Coronary artery (tissue), 2 donors: ENCODE measurements at places on chromosomes 2 and 18.

DNA sequence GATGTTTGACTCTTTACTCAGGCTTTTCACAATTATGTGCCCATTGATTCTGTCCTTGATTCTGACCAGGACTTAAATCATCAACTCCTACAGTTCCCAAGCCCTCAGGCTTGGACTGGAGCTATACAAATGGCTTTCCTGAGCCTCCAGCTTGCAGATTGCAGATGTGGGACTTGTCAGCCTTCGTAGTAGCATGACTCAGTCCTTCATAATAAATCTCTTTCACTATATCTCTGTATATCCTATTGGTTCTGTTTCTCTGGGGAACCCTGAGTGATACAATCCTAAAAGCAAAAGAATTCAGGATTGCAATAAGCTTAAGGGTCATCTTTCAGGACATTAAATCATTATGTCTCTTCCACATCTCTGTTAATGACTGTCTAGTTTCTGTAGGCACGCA lies 356.6 kb downstream of the RIT2 start:
- no peak for DNase-seq

DNA sequence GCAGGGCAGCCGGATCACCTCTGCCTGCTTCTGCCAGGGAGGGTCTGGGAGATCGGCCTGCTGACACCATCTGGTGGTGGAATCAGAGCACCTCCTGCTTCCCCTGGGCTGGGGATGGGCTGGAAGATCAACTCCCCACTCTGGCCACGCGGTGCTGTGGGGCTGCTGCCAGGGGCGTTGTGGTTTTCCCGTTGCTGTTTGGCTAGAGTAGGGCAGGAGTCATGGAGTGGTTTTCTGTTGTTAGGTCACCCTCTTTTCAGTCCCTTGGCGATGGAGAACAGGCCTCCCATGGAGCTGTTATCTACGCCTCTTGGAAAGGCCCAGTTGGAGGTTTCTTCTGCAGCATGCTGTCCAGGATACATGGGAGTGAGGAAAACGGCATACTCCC lies 15.2 kb downstream of the BCL2L11 start:
- DNase-seq, result no peak

GRCh38 chr2:30643674-30644073 lies 163.6 kb downstream of the CAPN13 start:
- DNase-seq, result no peak

DNA sequence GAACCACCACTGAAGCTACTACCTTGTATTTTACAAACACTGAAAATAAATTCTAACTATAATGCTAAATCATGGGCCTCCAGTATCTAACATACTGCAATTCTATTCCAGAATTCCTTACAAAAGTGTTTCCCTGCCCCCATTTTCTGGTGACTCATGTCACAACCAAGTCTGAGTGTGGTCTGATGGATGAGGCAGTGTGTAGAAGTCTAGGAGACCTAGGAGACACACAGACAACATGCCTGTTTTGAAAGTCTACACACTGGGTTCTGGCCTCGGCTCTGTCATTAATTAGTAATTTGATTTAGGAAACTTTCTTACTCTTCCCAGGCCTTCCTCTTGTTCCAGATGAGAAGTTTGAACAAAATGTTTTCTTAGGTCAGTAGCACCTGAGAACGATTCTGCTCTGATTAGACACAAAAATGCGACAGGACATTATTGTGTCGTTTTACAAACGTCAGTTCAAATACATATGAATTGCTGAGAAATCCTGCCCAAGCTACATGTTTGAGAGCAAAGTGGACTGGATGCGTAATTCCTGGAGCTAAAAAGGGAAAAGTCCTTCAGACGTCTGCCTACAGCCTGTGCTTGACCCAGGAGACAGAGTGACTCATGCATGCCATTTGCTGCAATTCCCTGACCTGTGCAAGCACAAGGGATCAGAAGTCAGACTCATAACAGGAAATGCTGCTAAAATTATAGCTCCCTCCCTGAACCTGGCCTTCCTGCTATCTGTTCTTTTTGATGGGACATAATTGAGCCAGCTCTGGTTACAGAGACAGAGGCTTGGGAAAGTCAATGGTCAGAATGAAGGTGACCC lies 494.4 kb downstream of the SOX11 start:
- DNase-seq, result no peak

GRCh38 chr2:182228073-182228473 lies 198.8 kb downstream of the PDE1A start:
- no peak for DNase-seq

- no peak for DNase-seq
These were observed 146.9 kb upstream of the TPO start for GRCh38 chr2:1266351-1266750.

- no peak for DNase-seq
These were observed 127.5 kb upstream of the CYP1B1 start for GRCh38 chr2:38203446-38203810.

GRCh38 chr18:44900627-44901026 lies 219.9 kb downstream of the SETBP1 start:
- no peak for DNase-seq

- no peak for DNase-seq
These were observed 310.2 kb upstream of the ID2 start for GRCh38 chr2:8371653-8372052.

DNA sequence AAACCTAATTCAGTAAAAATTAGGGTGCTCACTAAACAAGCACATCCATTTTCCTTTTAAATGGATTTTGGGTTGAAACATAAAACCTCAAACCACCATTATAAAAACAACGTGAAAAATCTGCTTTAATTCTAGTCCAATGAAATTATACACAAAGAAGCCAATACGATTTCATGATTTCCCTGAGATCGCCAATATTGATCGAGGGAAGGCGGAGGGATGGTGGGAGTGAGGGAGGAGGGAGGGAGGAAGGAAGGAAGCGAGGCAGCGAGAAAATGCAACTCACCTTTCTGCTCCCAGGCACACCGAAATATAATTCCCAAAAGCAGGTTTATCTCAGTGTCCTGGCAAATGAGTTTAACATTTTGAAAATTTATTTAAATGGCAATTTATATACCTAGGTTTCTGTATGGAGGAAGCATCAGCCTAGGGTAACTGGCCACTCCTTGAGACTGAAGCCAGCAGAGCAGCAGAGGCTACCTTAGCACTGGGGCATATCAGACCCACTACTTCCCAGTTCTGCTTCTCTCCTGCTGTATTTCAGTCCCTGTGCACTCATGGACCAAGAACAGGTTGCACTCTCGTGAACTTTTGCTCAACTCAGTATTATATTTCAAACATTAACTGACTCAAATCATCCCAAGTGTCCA lies 2.3 kb upstream of the ONECUT2 start:
- DNase-seq, result no peak

DNA sequence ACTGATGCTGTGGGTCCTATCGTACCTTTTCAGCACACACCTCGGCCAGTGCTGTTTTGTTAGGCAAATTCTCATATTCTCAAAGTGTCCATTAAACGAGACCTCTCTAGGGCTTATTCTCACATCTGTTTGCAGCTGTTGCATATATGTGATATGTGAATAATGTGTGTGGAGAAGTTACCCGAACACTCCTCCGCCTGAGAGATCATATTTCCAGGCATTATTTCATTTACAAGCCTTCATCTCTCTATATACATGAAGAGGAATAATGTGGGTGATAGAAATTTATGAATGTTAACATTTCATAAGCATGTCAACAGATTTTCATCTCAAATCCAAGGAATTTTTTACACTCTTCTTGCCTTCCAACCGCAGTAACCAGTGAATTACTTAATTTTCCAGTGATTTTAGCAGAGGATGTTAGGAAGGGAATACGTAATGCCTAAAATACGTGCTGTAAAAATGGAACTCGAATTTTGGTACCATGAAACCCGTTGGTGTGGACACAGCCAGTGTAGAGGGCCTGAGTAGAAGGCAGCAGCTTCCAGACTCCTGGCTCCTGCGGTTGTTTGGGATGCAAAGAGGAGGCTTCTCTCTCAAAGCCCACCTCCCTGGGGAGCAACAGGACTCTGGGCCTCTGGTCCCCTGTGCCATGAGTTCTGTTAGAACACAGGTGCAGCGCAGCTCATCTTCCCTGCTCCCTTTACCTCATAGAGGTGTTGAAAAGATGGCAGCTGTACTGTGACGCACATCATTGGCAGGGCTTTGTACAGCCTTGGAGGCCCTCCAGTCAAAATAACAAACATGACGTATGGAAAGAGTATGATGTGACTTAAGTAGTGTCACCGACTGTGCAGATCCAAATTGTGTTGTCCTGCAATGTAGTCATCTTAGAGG lies 280.1 kb downstream of the NEDD4L start:
- no peak for DNase-seq

DNA sequence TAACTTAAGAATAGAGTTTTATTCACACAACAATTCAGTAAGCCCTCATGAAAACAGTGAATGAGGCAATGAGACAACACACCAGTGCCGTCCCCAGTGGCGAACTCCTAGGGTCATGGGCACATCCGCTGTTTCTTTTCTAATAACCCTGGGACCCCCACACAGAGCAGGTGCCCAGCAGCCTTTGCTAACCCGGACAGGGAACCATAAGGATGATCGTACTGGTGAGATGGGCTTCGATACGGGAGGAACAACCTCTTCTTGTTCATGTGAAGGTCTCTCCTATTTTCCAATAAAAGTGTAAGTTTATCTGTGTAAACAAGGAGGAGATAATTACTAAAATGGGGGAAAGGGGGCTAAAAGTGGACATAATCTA lies 97.4 kb upstream of the MGAT4A start:
- DNase-seq, result no peak

- no peak for DNase-seq
These were observed 50.5 kb downstream of the MRPL33 start for GRCh38 chr2:27822049-27822448.

DNA sequence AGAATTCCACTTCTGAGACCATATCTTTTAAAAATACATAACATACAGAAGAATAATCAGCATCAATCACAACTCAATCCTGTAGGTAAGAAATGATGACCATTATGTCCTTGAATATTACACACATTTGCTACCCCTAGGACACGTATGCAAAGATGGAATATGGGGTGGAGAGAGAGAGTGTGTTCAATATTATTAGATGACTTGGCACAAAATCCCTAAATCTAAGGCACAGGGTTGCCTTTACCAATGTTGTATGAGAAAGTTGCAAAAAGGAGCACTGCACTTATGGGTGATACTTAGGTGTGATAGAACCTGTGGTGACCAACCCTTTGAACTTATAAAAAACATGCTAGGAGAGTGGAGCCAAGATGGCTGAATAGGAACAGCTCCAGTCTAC lies 326.2 kb upstream of the FSHR start:
- no peak for DNase-seq

DNA sequence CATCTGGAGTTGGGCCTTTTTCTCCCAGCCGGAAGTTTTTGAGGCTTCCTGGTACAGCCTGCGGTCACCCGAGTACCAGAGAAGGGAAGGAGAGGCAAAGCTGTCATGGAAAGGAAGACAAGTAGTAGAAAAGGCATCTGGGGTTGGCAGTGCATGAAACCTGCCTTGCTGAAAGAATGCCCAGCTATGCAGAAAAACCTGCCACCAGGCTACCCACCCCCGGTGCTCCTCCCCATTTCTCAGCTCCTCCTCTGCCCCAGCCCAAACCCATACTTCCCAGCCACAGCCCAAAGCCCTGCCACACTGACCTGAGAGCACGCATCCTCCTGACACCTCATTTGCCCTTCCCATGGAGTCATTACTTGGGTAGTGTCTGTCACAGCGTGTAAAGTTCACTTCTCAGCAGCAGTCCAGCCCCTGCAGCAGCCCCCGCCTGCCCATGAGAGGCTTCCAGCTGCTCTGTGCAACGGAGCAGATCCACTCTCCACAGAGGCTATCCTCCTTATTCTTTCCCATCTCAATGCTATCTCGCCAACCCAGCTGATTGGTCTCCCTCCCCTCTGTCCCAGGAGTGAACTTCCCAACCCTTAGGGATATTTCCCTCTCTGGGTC lies 40.4 kb upstream of the MAL start:
- no peak for DNase-seq

DNA sequence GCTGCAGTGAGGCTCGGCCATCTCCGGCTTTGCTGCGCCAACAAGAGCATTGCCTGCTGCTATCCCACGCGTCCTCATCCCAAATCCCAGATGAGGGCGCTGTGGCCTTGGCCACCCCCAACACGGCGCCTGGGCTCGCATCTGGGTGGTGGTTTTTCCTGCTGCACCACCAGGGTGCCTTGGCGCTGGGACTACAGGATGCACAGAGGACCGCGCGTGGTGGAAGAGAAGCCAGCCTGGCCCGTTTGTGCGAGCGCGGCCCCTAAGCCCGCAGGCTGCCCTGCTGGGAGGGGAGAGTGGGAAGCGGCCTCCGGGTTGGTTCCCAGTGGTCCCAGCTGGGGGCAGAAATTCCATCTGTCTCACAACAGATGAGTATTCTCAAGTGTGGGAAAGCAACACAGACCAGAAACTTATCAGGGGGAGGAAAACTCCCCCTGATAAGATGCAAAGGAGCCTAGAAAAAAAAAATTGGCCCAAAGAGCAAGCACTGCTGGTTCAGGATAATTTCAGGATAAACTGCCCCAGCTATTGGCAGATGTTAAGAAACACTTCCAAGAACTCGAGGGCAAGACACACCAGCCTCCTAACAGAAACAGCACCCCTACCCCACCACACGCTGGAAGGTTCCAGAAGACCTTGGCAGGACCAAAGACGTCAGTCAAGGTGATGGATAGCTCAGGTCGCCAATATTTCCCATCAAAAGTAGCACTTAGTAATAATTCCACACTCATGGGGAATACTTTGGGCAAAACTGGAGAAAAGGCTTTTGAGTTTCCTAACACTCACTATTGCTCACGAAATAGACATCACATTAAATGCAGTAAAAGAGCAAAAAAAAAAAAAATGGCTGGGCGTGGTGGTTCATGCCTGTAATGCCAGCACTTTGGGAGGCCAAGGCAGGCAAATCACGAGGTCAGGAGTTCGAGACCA lies 152.1 kb downstream of the PXDN start:
- peak; percentile 91 for DNase-seq

GRCh38 chr2:84459944-84460429 lies 907 bp upstream of the SUCLG1 start:
- DNase-seq, result no peak

GRCh38 chr2:29033656-29034055 lies 40.7 kb downstream of the PCARE start:
- DNase-seq, result no peak

DNA sequence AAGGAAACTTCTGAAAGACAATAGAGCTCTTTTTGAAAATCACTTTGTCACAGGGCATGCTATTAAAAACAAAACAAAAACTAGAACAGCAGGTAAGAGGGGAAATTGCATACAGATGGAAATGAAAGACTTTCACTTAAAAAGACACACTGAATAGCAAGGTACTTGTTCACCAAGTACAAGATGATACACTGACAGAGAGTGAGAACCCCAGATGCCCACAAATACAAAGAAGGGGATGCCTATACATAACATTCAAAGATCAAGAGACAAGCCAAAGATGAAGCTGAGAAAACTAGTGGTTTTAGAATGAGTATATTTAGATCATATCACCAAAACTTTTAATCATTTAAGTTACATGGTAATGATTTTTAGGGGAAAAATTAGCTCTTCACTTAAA lies 60.7 kb downstream of the ASXL2 start:
- no peak for DNase-seq

GRCh38 chr18:5543773-5544389 lies at the start of gene EPB41L3:
TSS of gene EPB41L3 (minus strand) at chr18:5543997. CDS start at chr18:5489183, 54,814 bp downstream.
- peak; percentile 74 for DNase-seq

- no peak for DNase-seq
These were observed 9.6 kb downstream of the CROCC2 start for GRCh38 chr2:240915526-240916341.

- peak; percentile 57 for DNase-seq
These were observed 10.1 kb downstream of the GPR35 start for GRCh38 chr2:240635121-240635997.
